ENCODE measurements at places on chromosomes 6 and 20. TPM values are rescaled to one million over a fixed set of nuclear protein-coding genes. Genes with fewer than 3 reads are reported as not detected.

GRCh38 chr6:73003302-73003701, 222.0 kb downstream of the KHDC1L start:
- H3K4me1 ChIP-seq: no peaks in the 10 kb centered on the region
- no peaks in the 10 kb centered on the region for H3K36me3 ChIP-seq
- no peak overlapping the region for H3K4me3 ChIP-seq

DNA sequence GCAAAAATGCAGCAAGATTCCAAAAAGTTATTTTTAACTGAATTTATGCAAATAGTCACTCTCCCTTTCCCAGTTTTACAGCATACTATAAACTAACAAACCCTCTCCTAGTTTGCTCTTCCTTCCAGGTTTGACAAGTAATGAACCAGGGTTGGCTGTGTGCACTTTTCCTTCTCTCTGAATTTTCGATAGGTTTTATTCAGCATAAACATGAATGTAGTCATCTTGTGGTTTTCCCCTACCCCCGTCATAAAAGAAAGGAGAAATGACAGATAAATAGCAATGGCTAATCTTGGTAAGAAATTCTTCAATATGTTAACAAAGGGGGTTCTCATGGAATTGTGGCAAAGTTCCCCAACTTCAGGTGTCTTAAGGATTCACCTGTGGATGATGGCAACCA, 26.3 kb downstream of the PRDM1 start:
- H3K36me3 ChIP-seq: peaks cover 20% of the 10 kb centered on the region
- H3K4me3 ChIP-seq: no peak overlapping the region
- H3K4me1 ChIP-seq: peaks cover 5% of the 10 kb centered on the region
- no peak for DNase-seq
- H3K27me3 ChIP-seq: no peaks in the 10 kb centered on the region

DNA sequence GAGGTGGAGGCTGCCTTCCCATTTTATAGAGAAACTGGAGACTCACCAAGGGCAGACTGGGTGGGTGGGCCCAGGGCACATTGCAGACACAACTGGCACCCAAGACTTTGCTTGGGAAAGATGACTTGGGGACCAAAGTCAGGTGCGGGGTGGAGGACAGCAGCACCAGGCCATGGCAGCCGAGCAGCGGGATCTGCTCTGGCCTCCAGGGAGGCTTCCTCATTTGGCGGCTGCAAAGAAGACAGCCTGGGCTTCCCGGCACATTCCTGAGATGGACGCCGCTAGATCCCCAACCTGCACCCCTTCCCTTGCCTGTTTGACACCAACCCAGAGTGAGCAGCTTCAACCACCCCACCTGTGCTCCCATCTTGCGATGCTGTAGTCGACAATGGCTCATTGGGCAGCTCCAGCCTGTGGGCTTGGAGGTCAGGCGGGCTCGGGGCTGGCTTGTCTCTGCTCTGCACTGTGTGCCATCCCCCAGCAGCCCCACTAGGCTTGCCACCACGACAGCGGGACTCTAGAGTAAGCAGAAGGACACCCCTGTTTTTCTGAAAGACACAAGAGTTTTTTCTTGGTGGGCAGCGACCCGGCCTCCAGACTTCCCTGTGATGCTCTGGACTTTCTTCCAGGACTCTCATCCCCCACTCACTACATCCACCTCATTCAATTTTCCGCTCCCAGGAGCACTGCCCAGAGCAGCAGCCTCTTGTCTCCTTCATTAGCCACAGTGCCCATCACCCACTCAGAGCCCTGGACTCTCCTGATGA, 184.9 kb upstream of the CST7 start:
- no peak overlapping the region for H3K27ac ChIP-seq
- H3K36me3 ChIP-seq: no peaks in the 10 kb centered on the region
- no peaks in the 10 kb centered on the region for H3K27me3 ChIP-seq

- H3K4me1 ChIP-seq: peaks cover 3% of the 10 kb centered on the region
- no peak overlapping the region for H3K4me3 ChIP-seq
- H3K36me3 ChIP-seq: no peaks in the 10 kb centered on the region
Measured at GRCh38 chr6:158439255-158439654, 120.6 kb upstream of the TMEM181 start.

DNA sequence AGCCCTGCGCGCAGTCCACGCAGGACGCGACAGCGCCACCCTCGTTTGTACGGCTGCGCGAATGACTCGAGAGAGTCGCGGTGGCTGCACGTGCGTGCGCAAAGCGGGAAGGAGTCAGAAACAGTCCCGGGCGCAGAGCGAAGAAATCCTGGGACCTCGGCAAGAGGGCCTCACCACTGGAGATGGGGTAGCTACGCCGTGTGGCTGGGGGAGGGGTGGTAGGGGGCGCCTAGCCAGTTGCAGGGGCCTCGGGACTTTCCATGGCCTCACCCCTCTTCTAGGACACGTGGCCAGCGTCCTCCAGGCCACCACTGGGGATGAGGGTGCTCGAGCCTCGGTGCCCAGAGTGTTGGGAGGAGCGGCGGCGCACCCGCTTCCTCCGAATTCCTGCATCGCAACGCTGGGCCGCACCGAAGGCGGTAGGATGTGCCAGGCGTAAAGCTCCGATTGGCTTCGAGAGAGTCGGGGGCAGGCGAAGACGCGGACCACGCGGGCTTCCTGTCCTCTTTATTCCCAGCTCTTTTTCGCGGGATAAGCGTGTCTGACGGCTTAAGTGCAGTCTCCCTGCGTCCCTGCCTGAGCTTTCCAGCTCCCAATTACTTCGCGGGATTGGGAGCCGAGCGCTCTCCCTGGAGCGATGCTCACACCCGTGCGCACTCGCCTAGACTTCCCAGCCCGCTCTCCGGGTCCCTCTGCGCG, 38.7 kb downstream of the NCR2 start:
- H3K4me3 ChIP-seq: peak overlapping the region; percentile 22
- no peak overlapping the region for H3K27ac ChIP-seq
- peaks cover 54% of the 10 kb centered on the region for H3K4me1 ChIP-seq
- peaks cover 96% of the 10 kb centered on the region for H3K27me3 ChIP-seq

DNA sequence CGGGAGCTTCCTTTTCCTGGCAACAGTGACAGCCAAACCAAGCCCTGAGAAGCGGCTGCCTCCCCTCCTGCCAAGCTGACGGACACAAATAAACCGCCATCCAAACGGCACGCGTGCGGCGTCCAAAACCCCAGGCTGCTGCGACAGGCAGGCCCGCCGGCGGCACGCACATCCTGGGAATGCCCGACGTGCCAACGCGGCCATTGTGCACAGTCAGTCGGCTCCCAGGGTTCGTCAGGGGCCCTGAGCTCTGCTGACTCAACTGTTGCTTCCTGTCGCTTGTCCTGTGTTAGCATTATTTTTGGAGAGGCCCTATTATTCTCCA, 6.8 kb downstream of the JAG1 start:
- no peak overlapping the region for H3K4me3 ChIP-seq
- peaks cover 58% of the 10 kb centered on the region for H3K36me3 ChIP-seq
- peaks cover 20% of the 10 kb centered on the region for H3K27me3 ChIP-seq
- DNase-seq: peak; percentile 82
- peaks cover 88% of the 10 kb centered on the region for H3K4me1 ChIP-seq

GRCh38 chr6:69622924-69623323, 173.9 kb downstream of the LMBRD1 start:
- no peak overlapping the region for H3K27ac ChIP-seq
- no peak overlapping the region for H3K4me3 ChIP-seq

- no peak overlapping the region for H3K4me3 ChIP-seq
- H3K36me3 ChIP-seq: no peaks in the 10 kb centered on the region
- peaks cover 7% of the 10 kb centered on the region for H3K4me1 ChIP-seq
Measured at GRCh38 chr6:124999105-124999764, 37.0 kb downstream of the RNF217 start.

DNA sequence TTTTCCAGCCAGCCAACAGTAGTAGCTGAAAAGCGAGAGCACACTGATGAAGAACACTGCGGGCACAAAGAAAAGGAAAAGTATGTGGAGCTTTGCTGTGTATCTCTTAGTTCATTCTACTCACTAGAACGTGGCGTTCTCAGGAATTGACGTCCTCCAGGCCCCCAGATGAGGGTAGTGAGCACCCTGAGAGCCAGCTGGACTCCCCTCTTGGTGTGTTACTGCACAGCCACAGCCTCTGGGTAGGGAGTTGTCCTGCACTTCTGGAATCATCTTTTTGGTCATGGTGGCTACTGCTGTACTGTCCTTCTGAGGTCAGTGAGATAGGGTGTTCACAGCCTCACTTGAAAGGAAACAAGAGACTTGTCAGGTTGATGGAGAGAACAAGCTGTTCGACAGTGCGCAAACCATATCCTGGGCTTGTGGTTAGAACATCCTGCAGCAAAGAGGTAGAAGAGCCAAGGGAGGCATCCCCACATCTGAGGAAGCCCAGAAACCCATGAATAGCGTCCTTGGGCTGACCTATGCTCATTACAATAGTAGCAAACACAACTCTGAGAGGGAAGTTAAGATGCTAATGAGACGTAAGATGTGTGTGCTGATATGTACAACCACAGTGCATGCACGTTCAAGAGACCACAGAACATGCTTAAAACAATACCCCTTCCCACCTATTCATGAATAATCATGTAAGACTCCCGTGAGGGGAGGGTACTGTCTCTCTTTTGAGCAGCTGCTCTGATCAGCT, 14.6 kb upstream of the HLA-F start:
- H3K4me3 ChIP-seq: no peak overlapping the region
- H3K27me3 ChIP-seq: no peaks in the 10 kb centered on the region
- no peak for DNase-seq
- H3K27ac ChIP-seq: peak overlapping the region; percentile 49

GRCh38 chr6:124022641-124023040, 219.0 kb downstream of the NKAIN2 start:
- no peaks in the 10 kb centered on the region for H3K27me3 ChIP-seq
- no peak overlapping the region for H3K27ac ChIP-seq
- H3K4me1 ChIP-seq: no peaks in the 10 kb centered on the region
- H3K36me3 ChIP-seq: no peaks in the 10 kb centered on the region
- H3K4me3 ChIP-seq: no peak overlapping the region
- DNase-seq: no peak

Gene TSPO2
- total RNA-seq: not detected

DNA sequence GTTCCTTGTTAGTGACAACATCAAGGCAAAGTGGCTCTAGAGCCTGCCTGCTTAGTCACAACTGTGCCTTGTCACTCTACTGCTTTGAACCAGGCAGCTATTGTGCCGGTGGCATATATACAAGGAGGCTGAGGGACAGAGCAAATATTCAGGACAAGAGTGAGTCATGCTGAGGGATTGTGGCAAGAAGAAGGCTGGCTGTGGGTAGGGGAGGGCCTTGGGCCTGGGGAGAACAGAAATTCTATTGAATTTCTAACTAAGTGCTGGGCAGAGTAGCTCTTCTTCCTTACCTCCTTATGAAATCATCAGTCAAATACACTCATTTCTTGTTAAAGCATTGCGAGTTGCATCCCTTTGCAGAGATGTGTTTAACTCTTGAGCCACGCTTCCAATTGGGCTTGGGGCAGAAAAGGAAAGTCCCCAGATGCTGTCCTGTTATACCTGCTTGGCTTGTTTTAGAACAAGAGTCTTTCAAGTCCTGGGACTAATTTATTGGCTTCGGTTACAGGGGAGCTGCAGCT, 59.7 kb downstream of the PFDN4 start:
- H3K36me3 ChIP-seq: no peaks in the 10 kb centered on the region
- no peak overlapping the region for H3K4me3 ChIP-seq
- peaks cover 3% of the 10 kb centered on the region for H3K4me1 ChIP-seq
- no peaks in the 10 kb centered on the region for H3K27me3 ChIP-seq

- H3K27me3 ChIP-seq: no peaks in the 10 kb centered on the region
- H3K4me3 ChIP-seq: no peak overlapping the region
- H3K4me1 ChIP-seq: no peaks in the 10 kb centered on the region
- peaks cover 9% of the 10 kb centered on the region for H3K36me3 ChIP-seq
- no peak for DNase-seq
- H3K27ac ChIP-seq: no peak overlapping the region
Measured at GRCh38 chr6:126039284-126039683, 52.9 kb downstream of the TRMT11 start.

Gene THEMIS
- total RNA-seq: 10.6 TPM

DNA sequence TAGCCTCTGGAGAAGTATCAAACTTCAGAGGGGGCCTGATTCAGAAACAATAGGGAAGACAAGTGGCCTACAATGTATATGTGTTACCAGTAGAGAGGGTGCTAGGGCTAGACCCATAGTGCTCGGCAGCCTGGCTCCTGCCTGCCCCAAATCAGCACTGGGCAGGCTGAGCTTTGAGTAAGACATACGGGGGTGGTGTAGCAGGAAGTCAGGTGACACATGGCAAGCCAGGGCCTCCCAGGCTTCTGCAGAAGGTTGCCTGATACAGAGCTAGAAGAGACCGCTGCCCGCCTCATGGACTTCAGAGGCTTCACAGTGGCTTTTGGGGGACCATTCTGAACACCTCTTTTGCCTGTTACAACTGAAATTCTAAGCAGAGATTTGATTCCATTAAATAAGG, 43.4 kb downstream of the RALY start:
- H3K36me3 ChIP-seq: peaks cover 19% of the 10 kb centered on the region
- no peaks in the 10 kb centered on the region for H3K27me3 ChIP-seq
- DNase-seq: peak; percentile 75
- H3K4me1 ChIP-seq: peaks cover 79% of the 10 kb centered on the region
- no peak overlapping the region for H3K27ac ChIP-seq
- H3K4me3 ChIP-seq: no peak overlapping the region

Measured in spleen (tissue), 13 donors.